IMR-90 (cell line): ENCODE measurements at places on chromosomes 4 and X. TPM values are rescaled to one million over a fixed set of nuclear protein-coding genes. Genes with fewer than 3 reads are reported as not detected.
A peak's percentile ranks its signal among the peaks of the same experiment; 100 is the strongest.

DNA sequence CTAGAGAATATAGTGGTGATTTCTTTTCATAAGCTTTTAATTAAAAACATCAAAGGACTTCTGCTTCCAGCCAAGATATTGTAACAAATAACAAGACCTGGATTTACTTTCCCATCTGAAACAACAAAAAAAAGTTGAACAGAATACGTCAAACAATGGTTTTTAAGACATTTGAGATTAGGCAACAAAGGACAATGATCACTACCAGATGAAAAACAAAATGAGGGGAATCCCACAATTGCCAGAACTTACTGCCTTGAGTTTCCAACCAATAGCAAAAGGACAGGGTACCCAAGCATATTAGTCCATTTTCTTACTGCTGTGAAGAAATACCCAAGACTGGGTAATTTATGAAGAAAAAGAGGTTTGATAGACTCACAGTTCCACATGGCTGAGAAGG, 341.4 kb upstream of the INTU start:
- no peak for DNase-seq

- DNase-seq = no peak
Measured at GRCh38 chr4:5932035-5932568, 39.2 kb upstream of the CRMP1 start.

Gene CFAP47
- under 0.01 TPM in 1 of 2 replicates, not detected in the other for total RNA-seq

DNA sequence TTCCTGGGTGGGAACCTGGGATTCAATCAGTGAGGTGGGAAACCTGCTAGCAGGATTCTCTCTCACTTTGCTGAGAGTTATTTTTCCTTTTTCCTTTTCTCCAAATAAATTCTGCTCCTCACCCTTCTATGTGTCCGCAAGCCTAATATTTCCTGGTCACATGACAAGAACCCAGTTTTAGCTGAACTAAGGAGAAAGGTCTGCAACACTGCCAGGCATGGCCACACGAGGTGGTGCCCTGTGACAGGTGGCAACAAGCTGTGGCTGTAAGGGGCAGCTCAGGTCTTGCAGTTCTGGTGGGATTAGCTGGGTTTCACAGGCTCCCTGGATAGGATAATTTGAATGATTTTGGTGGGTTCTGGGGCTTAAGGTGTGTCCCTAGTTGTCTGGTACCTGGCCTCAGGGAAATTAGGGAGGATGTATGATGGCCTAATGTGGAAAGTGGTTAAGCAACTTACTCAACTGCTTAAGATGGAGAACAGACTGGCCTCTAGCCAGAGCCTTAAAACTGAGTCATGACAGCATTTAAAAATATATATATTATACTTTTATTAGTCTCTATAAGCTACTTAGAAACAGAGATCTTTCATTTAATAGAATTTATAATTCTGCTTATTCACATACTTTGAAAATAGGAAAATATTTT, 215.0 kb downstream of the IL15 start:
- peak; percentile 64 for DNase-seq
